IPS DF 6.9 (cell line): ENCODE measurements at places on chromosomes 13 and 19.

GRCh38 chr19:51010066-51010795 lies 8.8 kb upstream of the KLK8 start:
- DNase-seq: no peak

DNA sequence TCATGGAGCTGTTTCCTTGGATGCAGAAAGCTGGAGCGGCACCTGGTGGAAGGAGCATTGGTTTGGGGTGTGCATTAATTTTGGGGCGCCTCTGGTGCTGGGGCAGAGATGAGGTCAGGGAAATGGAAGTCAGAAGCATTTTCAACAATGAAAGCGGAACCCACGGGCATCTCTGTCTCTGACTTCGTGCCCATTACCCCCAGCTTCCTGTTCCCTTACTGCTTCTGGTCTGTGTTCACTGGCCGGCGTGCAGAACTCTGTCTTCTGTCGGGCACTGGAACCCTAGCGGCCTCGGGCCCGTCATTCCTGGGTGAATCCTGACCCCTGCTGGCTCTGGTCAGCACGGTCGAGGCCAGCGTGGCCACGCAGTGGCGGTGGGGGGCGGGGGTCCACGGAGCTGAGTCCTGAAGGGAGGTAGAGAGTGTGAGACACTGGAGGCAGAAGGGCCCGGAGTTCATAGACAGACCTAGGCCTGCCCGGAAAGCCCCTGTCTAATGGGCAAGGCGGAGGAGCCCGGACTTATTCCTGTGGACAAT lies 7.9 kb upstream of the LINGO3 start:
- DNase-seq: no peak

DNA sequence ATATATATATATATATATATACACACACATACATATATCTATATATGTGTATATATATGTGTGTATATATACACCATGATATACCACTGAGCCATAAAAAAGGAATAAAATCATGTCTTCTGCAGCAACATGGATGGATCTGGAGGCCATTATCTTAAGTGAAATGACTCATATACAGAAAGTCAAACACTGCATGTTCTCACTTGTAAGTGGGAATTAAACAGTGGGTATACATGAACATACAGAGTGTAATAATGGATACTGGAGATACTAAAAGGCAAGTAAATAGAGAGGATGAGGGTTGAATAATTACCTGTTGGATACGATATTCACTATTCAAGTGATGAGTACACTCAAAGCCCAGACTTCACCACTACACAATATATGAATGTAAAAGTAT lies 332.6 kb downstream of the SLITRK1 start:
- DNase-seq: no peak

- DNase-seq: no peak
Measured at GRCh38 chr13:86945584-86945983, 725.6 kb upstream of the SLITRK5 start.

DNA sequence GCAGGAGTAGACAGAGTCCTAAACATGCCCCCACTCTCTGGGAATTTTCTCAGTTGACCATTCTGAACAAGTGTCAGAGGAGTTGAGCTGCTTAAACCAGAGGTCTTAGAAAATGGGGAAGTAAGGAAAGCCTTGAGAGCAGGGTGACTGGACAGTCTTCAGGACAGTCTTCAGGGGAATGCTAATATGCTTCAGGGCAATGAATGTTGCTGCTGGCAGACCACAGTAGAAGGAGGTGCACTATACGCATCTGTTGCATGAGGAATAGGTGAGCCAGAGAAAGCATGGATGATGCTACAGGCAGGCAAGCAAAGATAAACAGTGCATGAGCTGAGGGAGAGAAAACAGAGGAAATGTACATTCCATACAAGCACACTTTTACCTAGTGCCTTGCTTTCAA lies 196.6 kb upstream of the GPR12 start:
- no peak for DNase-seq

GRCh38 chr19:16184665-16185122 lies 516 bp upstream of the FAM32A start:
- no peak for DNase-seq

GRCh38 chr13:113034451-113035212 lies 65.6 kb downstream of the MCF2L start:
- DNase-seq: peak; percentile 35

- no peak for DNase-seq
Measured at GRCh38 chr19:44313231-44313630, 8.4 kb upstream of the ZNF235 start.

- no peak for DNase-seq
Measured at GRCh38 chr19:52296400-52296772, 583 bp upstream of the ZNF480 start.

GRCh38 chr13:51339952-51340732 lies 651 bp downstream of the SERPINE3 start:
- DNase-seq: no peak

DNA sequence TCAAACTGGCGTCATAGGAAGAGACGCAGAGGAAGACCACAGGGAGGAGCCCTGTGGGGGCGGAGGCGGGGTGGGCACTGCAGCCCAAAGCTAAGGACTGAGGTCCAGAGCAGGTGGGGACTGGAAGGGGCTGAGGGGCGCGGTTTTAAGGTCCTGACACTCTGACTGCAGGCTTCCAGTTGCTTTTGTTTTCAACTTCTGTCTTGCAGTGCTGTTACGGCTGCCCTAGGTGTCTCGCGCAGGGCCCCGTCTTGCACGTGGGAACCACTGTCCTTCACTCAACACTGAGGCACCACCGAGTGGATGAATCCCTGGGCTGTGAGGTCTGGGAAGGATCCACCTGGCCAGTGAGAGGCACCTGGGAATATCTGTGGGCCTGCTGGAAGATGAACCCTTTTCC lies 76.0 kb downstream of the TEX29 start:
- no peak for DNase-seq

DNA sequence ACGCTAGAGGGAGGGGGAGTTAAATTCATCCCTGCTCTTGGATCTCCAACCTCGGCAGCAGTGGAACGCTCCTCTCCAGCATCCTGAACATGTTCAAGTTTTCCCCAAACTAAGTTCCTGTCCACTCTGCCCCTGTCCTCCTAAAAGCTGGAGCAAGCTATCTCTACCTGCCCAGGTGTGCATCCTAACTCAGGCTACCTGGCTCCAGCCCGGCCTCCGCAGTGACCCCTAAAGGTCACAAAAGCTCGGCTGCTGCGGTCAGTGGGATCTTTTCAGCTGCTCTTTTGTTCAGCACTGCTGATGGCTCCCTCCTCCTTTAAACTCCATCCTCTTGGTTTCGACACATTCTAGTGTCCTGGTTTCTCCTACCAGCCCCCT lies 1.4 kb downstream of the DCUN1D2 start:
- DNase-seq: no peak

DNA sequence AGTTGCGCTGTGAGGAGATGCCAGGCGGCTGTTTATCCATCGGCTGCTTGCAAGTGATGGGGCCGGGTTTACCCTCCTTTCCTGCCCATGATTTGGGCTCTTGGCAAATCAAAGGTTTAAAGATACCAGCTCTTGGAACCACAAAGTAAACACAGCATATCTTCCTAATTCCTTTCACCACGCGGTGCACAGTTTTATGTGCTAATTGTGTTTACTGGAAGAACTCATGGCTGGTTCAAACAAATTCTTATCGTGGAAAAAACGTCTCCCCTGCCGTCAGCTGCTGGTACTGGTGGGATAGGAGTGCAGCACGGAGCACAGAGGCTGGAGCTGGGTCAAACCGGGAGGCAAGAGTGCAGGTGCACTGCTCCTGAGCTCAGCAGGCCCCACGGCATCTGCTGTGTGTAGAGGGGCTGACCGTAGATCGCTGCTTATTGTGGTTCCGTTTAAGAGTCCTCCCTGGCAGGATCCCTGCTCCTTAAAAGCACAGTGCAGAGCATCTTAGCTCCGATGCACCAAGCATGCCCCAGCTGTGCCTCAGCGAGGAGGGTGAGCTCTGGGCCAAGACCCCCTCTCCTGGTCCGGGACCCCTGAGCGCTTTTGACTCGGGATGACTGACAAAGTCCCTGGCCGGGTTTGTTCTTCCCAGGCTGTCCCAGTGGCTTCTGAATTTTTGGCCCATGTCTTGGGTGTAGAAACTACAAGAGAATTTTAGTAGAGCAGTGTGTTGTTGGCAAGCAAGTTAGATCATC lies 51.3 kb upstream of the GAS6 start:
- no peak for DNase-seq

- DNase-seq: no peak
Measured at GRCh38 chr13:52371736-52372247, 34.2 kb downstream of the THSD1 start.

GRCh38 chr19:1987197-1988187 lies 28.0 kb downstream of the BTBD2 start:
- no peak for DNase-seq

- no peak for DNase-seq
Measured at GRCh38 chr19:19591133-19591825, 27.2 kb downstream of the PBX4 start.

DNA sequence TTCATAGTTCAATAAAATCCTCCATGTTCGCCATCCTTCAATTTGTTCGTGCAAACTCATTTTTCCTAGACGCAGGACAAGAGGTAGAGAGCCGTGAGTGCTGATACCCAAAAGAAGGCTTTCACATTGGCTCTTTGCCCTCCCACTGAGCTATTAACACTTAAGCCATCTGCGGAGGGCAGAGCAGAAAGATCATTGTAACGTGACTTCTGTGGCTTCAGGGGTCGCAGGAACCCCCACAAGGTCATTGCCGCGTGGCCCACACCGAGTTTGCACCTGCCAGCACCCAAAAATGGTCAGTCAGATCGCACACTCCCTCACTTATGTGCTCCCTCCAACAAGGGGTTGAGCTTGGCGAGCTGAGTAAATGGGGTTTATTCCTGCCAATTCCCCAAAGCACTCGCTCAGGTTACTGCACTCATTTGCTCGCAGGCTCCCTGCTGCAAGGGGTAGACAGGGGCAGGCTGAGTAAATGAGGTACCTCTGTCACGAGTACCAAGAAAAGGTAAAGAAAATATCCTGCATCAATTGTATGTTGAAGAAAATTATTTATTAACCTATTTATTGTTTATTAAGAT lies 144.1 kb downstream of the PRR20E start:
- peak; percentile 25 for DNase-seq
